ENCODE measurements at places on chromosomes 3 and 15.

GRCh38 chr3:171907761-171908160, 64.6 kb downstream of the TMEM212 start:
- no peak for DNase-seq

DNA sequence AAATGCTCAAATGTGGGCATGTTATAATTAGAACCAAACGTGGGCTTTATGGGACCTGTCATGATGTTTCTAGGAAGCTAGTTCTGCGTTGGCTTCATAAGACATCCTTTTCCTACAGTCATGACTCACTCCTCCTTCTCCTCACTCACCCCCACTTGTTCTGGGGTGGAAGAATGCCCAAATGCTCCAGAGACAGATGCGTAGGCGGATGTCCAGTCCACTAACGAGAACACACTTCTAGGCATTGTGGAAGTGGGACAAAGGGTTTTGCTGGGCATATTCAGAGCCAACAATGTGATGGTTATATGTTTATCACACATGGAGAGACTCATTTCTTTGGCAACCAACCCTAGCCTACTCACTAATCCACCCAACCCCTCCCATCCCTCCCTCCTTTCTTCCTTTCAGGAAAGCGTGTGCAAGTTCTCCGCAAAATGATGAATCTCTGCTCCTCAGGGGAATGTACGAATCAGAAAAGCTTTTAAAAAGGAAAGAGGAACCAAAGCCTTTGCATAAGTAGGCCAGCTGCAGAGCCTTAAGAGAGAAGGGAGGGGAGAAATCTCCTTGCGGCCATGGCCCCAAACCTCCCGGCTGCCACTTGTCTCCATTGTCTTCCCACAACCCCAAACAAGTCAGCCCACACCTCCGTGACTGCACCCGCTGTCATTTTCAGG, 123.0 kb upstream of the SPRED1 start:
- no peak for DNase-seq

DNA sequence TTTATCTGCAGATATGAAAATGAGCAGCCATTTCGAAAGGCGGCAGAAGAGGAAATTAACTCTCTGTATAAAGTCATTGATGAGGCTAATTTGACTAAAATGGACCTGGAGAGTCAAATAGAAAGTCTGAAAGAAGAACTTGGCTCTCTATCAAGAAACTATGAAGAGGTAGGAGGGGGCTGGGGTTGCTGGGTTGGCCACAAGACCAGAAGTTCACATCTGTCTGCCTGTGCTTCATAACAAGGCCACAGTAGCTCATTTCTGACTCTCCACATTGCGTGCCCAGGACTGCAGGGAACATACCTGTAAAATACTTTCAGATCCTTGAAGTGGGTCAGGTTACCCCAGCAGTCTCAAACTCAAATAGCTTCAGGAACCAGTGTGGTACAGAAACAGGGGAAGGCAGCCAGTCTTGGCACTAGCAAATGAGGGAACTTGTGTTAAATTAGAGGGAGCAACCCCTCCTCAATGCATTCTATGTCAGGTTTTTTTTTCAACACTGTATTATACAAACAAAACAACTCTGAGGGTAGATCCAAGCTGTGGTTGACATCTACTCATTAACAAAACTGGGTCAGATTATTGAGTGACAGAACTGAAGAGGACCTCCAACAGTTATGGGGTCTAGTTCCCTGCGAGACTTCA, 48.7 kb downstream of the BFSP2 start:
- DNase-seq = no peak

GRCh38 chr15:60324706-60325438, 72.9 kb downstream of the ANXA2 start:
- DNase-seq = no peak

DNA sequence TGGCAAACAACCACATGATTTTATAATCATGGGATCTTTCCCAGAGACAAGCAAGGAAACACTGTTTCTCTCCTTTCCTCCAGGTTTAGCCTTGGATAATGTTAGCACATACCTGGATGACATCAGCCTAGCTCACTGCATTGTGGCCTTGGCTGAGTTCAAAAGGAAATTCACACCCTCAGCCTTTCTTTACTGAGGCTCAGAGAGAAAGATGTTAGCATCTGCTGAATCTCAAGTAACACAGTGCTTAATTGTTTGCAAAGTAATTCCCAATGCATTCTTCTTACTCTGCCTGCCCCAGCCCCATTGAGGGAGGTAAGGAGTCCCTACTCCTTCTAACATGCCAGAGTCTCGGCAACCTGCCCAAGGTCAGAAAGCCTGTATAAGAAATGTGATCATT, 432.2 kb upstream of the LMCD1 start:
- no peak for DNase-seq

Data from T-helper 2 cell (primary cell).